GM12864 (cell line): ENCODE measurements at places on chromosomes 1 and 21.
A peak's percentile ranks its signal among the peaks of the same experiment; 100 is the strongest.

DNA sequence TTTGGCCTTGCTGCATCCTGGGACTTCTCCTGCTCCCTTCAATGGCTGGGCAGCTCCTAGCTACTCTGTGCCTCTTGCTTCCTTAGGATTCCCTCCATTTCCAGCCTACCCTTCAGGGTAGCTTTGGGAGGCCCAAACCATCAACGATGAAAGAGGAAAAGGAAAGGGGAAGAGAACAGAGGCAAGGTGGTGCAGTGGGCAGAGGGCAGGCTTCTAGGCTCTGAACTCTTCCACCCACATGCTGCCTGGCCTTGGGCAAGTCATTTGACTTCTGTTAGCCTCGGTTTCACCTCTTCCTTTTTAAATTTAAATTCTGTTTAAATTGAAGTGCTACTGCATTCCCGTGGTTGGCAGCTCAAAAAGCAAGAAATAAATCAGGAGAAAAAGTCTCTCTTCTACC is 5.7 kb upstream of the PPM1J start:
- no peak for DNase-seq

DNA sequence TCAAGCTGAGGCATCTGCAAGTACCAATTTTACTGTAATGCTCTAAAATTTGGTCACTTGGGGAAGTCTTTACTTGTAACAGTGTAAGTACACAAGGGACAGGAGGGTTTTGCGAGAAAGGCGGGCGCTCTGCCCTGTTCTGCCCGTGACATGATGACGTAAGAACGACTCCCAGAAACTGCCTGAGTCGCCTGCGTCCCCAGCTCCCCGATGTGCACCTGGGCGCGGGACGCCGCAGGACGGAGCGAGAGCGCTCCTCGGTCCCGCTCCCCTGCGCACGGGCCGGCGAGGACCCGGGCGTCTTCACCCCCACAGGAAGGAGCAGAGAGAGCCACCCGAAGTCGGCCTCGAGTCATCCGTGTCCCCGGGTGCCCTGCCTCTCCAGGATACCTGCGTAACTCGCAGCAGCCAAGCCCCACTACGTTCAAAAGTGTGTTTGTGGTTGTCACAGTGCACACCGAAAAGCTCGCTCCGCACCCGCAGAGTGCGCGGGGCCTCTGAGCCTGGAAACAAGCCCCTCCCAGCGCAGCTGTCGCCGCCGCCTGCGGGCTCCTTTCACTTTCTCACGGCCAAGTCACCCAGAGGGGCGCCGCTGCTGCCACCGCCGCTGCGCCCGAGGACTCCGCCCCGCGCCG is 3.3 kb upstream of the ZBTB18 start:
- DNase-seq: peak; percentile 69

- no peak for DNase-seq
Measured at GRCh38 chr1:48076017-48076416, 78.8 kb upstream of the TRABD2B start.

DNA sequence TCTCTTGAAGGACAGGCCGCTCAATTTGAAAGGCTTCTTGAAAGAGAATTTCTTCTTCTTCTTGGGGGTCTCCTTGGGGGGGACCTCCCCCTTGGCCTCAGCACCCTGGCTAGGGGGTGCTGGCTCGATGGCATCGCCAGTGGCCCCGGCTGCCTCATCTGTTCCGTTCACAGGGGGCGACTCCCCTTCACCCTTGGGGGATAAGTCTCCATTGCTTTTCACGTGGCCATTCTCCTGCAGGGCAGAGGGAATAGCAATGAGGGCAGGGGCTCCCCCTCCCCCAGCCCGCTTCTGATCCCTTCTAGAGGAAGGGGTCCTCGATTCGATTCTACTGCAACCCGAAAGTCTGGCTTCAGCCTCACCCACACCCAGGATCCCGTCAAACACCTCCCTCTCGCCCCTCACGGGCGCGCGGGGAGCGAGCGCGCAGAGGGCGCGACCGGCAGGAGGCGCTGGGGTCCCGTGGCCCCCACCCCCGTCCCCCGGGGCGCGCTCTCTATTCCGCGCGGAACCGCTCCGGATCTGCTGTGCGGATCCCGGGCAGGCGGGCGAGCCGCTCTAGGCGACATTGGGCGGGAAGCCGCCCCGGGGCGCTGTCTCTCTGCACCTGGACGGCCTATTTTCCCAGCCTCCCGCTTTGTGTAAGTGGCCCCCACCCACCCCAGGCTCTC is 1.0 kb downstream of the MARCKSL1 start:
- DNase-seq: no peak

GRCh38 chr21:45572783-45573451 is 30.7 kb upstream of the SLC19A1 start:
- DNase-seq: no peak

GRCh38 chr1:38076455-38076854 is 29.9 kb upstream of the POU3F1 start:
- no peak for DNase-seq

- DNase-seq: no peak
Measured at GRCh38 chr1:169133228-169133576, 26.7 kb downstream of the ATP1B1 start.

DNA sequence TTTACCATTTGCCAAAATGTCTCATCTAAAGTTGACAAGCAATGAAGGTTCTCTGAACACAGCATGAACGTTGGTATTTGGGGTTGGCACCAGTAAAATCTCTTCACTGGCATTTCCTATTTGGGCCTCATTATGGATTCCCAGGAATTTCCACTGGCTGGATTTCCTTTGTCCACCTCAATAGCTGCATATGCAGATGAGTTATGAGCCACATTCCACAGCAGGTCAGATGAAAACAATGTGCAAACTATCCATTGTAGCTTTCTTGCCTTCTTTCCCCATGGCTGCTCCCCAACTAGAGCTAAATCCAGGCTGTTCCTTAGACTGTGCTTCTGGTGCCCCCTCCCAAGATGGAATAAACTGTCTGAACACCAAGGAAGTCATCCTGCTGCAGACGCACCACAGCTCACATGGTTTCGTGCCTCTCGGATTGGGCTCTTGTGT is 168.1 kb upstream of the FGGY start:
- no peak for DNase-seq

GRCh38 chr1:208851366-208851765 is 607.2 kb upstream of the PLXNA2 start:
- DNase-seq: no peak

DNA sequence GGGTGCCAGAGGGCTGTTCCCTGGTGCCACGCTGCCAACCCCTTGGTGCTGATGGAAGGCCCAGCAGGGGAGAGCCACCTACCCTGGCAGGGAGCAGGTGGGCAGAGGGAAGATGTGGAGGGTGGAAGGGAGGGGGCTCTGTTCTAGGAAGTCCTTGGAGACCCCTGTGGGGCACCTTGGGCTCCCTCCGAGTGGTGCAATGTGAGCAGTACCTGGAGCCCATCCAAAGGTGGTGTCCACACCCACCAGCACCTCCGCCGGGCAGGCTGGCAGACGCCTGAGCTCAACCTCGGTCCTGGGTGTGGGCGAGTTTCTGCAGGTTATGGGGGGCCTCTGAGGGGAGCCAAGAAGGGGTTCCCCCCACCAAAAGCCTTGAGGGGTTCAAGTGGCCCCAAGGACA is 11.3 kb upstream of the DNMT3L start:
- no peak for DNase-seq

- no peak for DNase-seq
Measured at GRCh38 chr1:203701606-203702005, 63.4 kb upstream of the LAX1 start.

DNA sequence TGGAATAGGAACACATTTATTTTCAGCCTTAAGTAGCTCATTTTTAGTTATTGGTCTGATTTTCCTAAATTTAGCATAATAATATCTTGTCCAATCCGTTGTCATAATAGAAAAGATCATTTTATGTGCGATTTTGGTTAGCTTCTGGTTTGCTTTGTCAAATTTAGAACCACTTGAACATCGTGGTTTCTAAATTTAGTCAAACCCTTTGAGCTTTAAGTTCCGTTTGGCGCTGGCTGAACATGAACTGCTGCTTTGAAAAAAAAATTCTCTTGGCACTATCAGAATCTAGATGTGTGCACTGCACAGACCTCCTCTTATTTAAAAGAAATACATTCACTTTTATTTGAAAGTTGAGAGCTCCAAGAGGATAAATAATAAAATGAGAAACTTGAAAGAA is 370.6 kb downstream of the PTPRC start:
- no peak for DNase-seq

- DNase-seq: no peak
Measured at GRCh38 chr1:62274496-62275485, 44.4 kb downstream of the KANK4 start.

DNA sequence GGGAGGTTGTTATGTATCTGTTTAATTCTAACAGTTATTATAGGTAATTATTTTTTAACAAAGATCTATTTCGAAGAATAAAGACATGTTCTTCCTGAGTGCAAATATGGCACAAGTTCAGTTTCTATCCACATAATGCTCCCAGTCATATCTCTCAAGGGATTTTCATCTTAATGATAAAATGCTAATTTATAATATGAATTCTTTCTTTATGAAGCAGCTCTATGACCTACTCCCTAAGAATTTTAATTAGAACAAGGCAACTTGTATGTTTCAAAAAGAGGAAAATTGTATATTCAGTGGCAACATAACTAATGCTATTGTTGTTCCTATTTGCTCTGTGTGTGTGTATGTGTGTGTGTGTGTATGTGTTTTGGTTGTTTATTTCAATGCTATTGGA is 1222.1 kb upstream of the NCAM2 start:
- DNase-seq: no peak

DNA sequence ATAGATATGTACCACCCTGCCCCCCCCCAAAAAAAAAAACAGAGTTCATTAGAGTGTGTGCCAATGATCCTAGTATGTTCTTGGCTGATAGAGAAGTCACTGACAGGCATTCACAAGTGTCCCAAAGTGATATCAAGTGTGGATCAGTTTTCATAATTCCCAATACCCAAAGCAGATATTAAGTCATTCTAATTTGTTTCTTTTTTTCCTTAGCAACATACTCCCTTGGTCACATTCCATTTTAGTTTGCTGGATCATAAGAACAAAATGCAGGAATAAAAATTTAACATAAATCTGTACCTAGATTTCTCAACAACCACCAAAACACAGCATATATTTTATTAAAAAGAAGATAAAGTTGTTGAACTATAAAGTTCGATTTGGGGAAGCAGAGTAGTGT is 129.8 kb upstream of the PALMD start:
- no peak for DNase-seq

DNA sequence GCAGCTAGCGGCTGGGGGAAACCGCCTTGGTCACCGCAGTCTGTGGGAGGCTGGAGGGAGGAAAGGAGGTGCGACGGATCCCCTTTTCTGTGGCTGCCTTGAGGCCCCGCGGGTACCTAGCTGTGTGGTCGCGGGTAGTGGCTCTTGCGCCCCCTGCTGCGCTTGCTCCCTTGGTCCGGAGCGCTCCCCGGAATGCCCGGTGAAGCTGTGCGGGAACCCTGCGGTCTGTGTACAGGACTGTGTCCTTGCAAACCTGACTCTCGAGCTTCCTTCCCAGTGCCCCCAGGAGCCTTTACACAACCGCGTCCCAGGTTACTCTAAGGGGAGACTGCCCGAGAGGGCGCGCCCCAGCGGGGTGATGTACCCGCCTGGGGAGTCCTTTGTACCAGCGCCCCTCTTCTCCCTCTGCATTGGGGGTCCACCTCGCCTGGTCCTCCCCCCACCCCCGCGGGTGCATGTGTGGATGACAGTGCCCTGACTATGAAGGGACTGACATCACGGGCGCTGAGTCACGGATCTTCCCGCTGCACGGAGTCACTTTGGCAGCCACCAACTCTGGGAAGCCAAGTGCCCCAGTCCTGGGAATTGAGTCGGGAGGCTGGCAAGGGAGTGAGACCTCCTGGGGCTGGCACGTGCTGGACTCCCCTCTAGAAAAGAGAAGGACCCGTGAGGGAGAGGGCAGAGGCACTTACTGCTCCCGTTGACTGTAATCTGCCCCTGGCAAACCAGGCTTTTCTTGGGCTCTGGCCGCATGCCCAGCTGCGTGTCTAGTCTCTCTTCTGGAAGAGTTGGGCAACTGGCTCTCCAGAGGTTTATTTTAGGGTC is 816 bp downstream of the IL6R start:
- no peak for DNase-seq

- no peak for DNase-seq
Measured at GRCh38 chr1:57850176-57850940, 426.5 kb upstream of the DAB1 start.

- DNase-seq: no peak
Measured at GRCh38 chr1:226548256-226549093, at the start of gene STUM. Gene STUM, plus strand, starts transcription at chr1:226548764. Its CDS starts 141 bp downstream, at chr1:226548905.

GRCh38 chr1:65812065-65812464 is 19.4 kb downstream of the PDE4B start:
- DNase-seq: peak; percentile 96

DNA sequence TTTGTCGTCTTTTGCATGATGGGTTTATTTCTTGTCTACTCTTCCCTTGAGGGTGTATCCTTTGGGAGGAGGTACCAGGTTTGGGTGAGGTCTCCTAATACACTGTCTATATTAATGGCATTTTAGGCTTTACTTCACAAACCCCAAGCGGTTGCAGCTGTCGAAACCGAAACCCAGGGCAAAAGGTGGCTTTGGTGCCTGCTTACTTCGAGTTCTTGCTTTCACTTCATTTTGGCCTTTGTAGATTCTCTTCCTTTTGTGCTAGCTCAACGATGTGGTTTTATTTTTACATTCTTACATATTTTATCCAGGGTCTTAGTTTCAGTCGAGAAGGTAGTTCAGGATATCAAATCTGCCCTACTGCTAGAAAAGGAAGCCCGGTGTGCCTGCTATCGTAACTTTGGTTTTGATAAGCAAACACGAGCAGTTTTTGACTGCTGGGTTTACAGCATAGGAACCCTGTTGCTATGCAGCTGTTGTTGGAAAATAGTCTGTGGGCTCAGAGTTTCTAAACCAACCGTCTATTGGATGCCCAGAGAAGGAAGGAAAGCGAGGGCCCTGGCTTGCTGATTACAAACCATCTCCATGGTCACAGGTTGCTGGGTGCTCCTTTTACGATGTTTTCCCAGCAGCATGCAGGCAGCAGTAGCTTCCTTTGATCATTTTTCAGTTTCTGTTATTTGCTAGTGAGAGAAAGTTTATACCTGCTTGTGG is 9.8 kb upstream of the TSPAN2 start:
- DNase-seq: peak; percentile 24

GRCh38 chr1:203142684-203143408 is 15.3 kb downstream of the ADORA1 start:
- DNase-seq: no peak

- no peak for DNase-seq
Measured at GRCh38 chr1:149888999-149889289, 10.4 kb upstream of the BOLA1 start.

DNA sequence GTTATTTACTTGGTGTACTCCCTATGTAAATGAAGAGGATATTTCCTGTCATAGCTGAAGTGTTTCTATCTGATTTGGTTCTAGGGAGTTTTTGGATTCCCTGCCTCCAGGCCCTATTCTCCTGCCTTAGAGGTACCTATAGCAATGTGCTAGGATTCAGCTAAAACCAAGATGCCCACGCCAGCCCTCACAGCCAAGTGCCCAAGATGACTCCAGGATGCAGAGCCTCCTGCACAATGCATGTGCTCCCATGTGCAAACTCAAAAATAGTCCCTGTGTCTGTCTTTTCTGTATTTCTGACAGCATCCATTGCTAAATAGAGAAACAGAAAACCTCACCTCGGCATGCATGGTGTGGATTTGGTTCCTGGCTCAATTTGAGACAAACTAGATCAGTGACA is 887 bp upstream of the TARBP1 start:
- DNase-seq: no peak

GRCh38 chr1:34408011-34408410 is 231.3 kb downstream of the C1orf94 start:
- DNase-seq: no peak
